ENCODE measurements at places on chromosomes 16 and 17.

DNA sequence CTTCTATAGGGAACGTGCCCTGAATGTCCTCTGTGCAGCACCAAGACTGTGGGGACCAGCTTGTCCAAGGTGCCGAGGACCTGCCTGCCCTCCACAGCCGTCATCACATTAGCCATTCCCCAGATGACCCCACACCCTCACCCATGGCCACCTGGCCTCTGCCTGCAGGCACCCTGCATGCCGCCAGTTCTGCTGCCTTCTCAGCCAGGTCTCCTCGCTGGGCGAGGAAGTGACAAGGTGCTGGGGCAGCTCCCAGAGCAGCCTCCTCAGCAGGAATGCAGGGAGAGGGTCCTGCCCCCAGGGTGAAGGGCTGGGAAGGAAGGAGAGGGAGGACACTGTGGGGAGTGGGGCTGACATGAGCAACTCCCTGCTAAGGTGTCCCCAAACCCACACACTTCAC is 18.6 kb upstream of the C16orf78 start:
- DNase-seq: no peak

- DNase-seq: no peak
These were observed 15.3 kb downstream of the NLRC5 start for GRCh38 chr16:57004387-57005250.

DNA sequence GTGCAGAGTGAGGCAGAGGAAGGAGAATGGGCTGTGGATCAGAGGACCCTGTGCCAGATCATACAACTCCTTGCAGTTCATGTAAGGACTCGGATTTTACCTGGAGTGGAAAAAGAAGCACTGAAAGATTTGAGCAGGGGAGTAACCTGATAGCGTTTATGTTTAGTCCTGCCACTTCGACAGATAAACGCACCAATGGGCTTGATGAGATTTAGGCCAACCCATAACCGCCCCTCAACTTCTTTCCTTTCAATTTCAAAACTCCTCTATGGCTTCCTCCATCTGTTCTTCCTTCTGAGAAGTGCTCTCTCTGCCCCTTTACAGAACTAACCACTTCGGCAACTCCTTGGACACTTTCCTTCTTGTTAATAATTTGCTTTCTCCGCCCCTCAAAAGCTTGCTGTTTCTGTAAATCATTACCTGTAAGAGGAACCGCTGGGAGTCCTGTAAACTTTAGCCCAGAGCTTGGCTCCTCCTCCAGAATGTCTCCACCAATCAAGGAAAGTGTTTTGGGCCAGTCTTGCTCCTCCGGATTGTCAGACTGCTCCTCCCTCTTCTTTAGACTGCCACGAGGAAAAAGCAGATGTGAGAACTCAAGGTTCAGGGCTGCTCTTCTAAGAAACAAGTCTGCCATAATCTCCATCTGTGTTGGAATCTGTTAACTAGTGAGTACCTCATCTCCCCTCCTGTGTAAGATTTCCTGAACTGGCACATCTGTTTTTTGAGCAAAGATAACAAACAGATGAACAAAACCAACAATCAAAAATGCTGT is at the start of gene ACSM3:
Gene ACSM3 (plus strand): TSS at position 554 of the 772 bp plus-strand sequence. CDS start 6,021 bp downstream, outside the sequence.
- DNase-seq: peak; percentile 73

DNA sequence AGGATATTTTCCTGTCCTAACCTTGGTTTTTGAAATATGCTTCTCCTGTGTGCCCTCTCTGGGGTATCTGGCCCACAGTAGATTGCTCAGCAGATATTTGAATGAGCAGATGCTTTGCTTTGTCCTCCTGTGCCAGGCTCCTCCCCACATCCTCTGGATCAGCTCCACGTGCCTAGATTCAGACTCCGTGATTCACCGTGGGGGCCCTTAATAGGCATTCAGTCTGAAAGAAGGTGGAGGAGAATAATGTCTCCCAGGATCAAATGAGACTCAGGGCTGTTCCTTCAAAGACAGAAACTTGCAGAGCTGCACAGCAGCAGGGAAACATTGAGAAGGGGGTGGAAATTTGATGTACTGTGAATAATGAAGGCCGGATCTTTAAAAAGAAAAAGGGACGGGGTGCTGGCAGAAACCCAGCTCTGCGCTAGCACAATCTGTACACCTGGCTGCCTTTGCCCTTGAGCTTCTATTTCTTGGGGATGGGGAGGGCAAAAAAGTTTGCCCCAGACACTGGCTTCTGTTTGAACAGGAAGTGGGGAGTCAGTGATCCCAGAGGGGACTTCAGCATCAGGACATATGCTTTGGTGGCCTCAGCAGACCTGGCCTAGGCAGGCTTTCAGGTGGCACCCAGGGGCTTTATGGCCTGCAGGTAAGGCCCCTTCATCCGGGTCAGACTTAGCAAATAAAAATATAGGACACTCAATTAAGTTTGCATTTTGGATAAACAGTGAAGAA is 15.9 kb upstream of the SLC12A3 start:
- peak; percentile 51 for DNase-seq

DNA sequence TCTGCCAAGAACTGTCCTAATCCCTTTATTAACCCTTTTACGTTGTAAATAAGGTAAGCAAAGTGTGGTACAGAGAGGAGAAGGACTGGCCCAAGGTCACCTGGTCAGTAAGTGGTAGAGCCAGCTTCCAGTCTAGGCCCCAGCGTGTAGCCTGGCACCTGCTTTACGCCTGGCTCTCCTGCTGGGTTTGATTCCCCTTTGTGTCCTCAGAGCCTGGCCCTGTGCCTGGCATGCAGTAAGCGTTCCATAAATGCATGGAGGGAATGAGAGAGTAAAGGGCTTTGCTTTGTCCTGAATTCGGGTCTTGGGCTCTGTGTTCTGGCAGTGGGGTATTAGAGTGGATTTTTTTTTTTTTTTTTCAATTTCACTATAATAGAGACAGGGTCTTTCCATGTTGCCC is 62.7 kb downstream of the ABCC1 start:
- DNase-seq: no peak

DNA sequence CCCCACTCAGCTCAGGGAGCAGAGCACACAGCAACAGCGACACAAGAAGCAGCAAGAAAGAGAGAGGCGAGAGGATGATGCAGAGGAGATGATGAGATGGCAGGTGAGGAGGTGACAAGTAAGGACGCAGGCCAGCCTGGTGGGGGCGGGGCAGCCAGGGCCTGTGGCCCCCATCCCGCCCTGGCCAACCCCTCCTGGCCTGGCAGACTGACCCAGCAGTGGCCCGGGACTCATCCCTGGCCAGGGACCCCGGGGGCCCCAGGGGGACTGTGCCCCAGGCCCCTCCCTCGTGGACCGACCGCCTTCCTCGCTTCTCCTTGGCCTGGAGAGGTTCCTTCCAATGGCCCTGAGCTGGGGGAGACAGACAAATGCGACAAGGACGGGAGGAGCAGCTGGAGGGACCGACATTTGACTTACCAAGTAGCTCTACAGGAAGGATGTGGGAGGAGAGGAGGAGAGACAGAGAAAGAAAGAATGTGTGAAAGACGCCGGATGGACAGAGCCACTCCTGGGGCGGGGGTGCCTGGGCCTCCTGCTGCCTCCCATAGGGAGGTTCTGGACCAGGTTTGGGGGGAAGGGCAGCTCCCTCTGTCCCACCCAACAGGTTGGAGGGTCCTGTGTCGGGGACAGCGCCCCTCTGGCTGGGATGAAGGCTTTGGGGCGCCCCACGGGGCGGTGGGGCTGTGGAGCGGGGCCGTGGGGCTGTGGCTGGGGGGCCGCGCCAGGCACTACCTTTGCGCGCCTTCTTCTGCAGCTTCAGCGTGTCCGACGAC is 6.8 kb downstream of the MTSS2 start:
- no peak for DNase-seq

DNA sequence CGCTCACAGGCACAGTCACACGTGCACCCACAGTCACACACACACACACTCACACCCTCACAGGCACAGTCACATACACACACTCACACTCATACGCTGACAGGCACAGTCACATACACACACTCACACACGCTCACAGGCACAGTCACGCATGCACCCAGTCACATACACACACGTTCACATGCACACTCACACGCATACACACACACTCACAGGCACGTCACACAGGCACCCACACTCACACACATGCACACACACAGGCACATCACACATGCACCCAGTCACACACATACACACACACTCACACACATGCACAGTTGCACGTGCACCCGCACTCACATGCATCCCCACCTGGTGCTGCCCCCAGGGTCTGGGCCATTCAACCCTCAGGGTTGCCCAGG is 46.1 kb upstream of the CBFA2T3 start:
- DNase-seq: no peak
